ENCODE measurements at places on chromosomes 16 and 17.

DNA sequence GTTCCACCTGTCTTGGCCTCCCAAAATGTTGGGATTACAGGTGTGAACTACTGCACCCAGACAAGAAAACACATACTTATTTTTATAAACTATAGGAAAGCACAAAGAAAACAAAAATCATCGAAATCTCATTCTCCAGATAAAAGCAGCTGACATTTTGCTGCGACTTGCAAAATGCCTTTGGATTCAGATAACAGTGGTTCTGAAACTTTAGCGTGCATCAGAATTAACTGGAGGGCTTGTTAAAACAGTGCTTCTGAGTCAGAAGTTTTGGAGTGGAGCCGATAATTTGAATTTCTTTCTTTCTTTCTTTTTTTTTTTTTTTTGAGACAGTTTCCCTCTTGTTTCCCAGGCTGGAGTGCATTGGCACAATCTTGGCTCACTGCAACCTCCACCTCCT, 17.7 kb upstream of the GJD3 start:
- no peak for DNase-seq

DNA sequence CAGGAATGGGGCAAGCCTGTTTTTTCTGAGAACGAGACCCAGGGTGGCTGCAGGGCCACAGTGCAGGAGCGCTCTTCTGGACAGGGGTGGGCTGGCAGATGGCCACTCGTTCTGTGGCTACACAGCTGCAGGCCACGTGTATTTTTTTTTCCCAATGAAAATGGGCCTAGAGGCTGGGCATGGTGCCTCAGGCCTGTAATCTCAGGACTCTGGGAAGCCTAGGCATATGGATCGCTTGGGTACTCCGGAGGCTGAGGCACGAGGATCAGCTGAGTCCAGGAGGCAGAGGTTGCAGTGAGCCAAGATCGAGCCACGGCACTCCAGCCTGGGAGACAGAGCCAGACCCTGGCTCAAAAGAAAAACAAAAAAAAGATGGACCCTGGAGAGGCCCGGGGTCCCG, 6.8 kb downstream of the UNKL start:
- no peak for DNase-seq

DNA sequence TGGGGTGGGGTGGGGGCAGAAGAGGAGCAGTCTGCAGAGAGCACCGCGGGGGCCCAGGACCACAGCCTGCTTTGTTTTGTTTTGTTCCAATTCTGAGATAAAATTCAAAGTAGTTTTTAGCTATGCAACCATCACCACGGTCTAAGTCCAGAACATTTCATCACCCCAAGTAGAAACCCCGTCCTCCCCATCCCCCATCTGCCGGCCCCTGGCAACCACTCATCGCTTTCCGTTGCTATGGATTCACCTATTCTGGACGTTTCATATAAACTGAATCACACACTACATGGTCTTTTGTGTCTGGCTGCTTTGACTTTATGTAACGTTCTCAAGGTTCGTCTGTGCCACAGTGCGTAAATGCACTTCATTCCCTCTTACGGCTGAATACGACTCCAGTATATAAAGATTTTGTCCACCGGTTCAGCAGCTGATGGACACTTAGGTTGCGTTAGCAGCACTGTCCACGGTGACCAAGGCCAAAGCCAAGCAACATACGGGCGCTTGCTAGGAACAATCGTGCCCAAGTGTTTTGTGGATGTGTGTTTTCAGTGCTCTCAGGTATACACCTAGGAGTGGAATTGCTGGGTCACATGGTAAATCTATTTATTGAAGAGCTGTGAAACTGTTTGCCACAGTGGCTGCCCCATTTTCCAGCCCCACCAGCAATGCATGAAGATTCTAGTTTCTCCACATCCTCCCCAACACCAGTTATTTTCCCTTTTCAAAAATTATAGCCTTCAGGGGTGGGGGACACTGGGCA, 27.7 kb upstream of the RASD1 start:
- no peak for DNase-seq

GRCh38 chr17:70454908-70455307, 285.6 kb downstream of the KCNJ2 start:
- DNase-seq, result no peak

DNA sequence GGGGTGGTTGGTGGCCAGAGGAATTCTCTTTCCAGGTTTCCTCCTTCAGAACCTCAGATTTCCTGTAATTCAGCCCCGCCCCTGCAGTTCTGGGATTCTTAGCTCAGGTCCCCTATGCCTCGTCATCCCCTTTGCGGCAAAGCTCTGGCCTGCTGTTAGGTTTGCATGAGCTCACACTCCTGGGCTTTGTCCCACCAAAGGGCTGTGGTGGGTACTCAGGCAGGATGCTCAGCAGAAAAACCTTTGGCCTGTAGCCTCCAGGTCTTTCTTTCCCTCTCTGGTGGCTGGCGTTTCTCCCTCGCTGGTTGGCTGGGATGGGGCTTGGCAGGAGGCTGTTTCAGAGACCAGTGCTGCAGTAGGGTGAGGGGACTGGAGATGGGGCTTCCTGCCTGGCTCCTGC, 9.6 kb upstream of the PLEKHG4 start:
- DNase-seq, result no peak

DNA sequence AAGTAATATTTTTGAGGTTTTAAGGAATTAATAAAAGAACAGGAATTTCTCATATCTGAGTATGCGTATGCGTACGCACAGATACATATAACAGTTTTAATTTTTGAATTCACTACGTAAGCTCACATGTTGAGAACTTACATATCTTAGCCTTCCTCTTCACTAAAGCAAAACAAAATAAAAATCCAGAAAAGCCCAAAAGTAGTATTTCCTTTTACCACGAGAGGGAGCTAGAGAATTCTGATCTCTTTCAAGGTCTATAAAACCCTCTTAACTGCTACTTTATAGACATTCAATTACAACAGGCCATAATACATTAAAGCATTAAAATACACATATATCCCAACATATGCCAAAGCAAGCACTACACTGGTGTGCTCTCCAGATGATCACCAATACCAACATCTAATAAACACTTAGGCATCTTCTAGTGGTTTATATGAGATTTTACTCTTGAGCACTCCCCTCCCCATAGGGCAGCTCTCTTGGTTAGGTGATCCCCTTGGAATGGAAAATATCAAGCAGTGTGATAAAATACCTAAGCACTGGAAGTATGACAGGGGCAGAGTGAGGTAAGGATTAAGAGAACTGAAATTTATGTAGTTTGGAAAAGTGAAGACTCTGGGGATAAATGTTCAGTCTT, 94.0 kb downstream of the SKAP1 start:
- peak; percentile 69 for DNase-seq

DNA sequence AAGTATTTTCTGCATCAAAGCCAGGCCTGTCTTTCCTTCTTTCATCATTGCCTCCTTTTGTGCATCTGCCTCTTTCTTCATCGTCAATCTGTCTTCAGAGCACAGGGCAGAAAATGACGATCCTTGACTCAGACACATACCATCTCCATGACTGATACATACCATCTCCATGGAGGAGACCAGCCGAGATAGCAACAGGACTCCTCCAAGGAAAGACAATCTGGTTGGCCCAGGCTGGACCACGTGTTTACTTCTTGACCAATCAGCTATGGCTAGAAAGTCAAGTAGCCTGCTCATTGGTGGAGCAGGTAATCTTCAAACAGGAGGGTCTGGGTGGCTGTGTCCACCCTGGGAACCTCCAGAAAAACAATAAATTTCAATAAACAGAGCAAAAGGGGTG, 164.6 kb downstream of the CPPED1 start:
- no peak for DNase-seq

GRCh38 chr17:44277976-44278375, 10.0 kb upstream of the SLC4A1 start:
- no peak for DNase-seq

GRCh38 chr17:30950189-30950588, 20.6 kb upstream of the RNF135 start:
- DNase-seq, result no peak

DNA sequence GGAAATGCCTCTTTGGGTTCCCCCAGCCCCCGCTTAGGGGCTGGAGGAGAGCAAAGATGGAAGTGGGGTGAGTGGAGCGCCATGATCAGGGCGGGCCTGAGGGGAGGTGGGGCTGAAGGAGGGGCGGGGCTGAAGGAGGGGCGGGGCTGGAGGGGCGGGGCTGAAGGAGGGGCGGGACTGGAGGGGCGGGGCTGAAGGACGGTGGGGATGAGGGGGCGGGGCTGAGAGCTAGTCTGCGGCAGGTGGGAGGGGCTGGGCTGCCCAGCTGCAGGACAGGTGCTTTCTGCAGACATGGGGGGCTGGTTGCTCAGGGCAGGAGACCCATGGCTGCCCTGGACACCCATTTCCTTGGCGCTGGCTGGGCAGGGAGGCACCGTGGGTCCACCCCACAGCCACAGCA, 39.1 kb upstream of the PABPN1L start:
- DNase-seq, result no peak

GRCh38 chr17:50697062-50697461, 10.7 kb downstream of the ANKRD40 start:
- DNase-seq, result no peak

DNA sequence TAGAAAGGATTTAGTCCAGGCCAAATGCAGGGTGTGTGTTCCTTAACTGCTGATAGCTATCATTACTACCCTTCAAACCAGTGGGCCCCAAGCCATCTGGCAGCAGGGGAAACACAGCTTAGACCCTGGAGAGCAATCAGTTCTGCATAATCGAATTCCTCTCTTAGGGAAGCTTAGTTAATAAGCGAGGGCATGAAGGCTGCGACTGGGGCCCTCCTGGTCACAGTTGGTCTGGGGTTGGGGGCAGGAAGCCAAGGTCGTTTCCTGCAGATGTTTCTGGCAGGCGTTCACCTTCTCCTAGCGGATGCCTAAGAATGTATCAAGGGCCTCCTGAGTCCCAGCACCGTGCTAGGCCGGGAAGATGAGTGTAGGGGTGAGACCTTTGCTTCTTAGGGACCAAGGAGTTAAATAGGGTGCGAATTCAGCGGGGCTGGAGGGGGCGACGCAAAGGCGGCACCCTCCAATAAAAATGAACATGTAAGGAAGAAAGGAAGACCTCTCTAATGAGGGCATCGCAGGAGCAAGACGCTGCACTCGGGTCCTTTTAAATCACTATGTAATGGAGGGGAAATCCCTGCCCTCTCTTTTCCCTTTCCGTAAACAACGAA, 16.5 kb upstream of the EEF2K start:
- DNase-seq, result peak; percentile 42

DNA sequence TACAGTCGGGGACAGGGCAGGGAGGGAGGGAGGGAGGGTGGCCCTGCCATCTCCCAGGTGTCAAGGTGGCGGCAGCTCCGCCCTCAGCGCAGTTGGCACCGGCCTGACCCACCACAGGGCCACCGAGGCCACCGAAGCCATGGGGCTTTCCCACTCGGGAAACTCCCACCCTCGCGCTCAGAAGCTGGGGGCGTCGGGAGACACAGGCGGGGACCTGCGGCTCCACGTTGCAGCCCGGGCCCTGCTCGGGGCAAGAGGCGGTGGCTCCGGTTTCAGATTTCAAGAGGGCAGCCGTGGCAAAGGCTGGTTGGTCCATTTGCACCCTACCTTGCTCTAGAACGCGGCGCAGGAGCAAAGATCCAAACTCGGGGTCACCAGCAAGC, 544 bp downstream of the CYB561 start:
- DNase-seq, result no peak

GRCh38 chr17:14427900-14428647, 127.2 kb downstream of the HS3ST3B1 start:
- DNase-seq, result no peak

- no peak for DNase-seq
Observed at GRCh38 chr16:54829691-54830090, 101.0 kb upstream of the IRX5 start.

DNA sequence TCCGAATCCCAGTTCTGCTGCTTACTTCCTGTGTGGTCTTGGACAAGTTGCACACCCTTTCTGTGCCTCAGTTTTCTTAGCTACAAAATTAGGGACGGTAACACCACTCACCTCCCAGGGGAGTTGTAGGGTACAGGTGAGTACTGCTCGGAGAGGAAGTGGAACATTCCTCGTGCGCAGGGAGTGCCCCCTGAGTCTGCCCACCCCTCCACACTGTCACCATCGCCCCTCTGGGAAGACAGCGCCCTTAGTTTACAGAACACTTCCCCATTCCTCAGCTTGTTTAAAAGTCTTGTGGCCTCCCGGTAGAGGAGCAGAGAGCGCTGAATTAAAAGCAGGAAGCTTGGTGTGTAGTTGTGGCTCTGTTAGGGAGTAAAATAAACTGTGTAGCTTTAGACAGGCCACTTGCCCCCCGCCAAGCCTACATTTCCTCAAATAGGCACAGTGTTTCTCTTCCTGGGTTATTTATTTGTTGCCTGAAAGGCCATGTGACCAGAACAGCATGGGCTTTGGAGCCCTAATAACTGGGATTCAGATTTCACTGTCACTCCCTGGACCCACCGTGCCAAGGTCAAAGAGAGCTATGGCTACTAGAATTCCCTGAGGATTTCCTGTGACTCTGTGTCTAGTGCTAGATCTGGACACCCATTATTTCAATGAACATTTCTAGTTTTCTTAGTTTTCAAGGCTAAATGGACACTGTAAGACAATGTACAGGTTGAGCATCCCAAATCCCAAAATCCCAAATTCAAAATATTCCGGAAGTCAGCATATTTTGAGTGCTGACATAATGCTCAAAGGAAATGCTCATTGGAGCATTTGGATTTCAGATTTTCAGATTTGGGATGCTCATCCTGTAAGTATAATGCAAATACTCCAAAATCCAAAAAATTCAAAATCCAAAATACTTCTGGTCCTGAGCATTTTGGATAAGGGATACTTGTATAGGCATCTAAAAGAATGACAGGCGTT, 372.5 kb downstream of the SNX29 start:
- no peak for DNase-seq

DNA sequence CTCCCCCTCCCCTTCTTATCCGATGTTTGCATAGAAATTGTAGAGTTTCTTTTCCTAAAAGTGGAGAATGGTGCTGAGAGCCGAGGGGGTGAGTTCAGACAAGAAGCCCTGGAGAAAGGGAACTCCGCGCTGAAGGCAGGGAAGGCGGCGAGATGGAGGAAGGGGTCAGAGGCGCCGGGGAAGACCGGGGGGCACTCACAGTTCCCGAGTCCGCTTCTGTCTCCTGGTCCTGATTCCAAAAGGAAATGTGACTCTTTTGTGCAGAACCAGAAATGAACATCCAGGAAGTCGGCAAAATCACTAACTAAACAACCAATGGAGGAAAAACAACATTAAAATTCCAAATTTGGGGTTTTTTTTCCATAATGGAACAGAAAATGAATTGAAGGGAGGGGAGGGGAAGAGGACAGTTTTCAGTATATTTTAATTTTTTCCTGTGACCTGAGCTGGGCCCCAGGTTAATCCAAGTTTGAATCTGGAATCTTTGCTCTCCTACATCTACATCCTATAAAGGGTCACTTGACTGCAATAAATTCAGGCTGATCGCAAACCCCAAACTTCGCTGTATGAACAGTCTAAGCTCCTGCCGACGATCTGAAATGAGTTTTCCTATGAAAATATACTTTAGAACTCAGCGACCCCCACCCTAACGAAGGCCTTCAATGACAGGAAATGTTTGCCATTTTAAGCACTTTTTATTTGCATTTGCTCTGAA, 252.3 kb downstream of the C16orf95 start:
- DNase-seq, result peak; percentile 37

Measured in kidney capillary endothelial cell (primary cell).